ENCODE measurements at places on chromosomes 2 and 18. TPM values are rescaled to one million over a fixed set of nuclear protein-coding genes. Genes with fewer than 3 reads are reported as not detected.

Gene PCGF1
- 21.1 TPM for total RNA-seq

Gene PMAIP1
- total RNA-seq: 92.8 TPM

Gene DIPK1C
- total RNA-seq: not detected

Gene FANCL
- total RNA-seq: 19.8 TPM

Gene TIA1
- 93.8 TPM for total RNA-seq

Gene CLEC4F
- not detected for total RNA-seq

Gene DUSP2
- total RNA-seq: 311 TPM

Gene ANKRD30BL
- not detected for total RNA-seq

Gene HK2
- total RNA-seq: 121 TPM

Gene MAB21L4
- total RNA-seq: not detected

Gene IL18RAP
- 6.0 TPM for total RNA-seq

Gene ENOSF1
- 114 TPM for total RNA-seq

Gene M1AP
- total RNA-seq: not detected

Gene GREB1L
- total RNA-seq: not detected

Gene CD28
- total RNA-seq: 97.3 TPM

Gene TTR
- total RNA-seq: not detected

All from activated CD8-positive, alpha-beta T cell treated with anti-CD3 and anti-CD28 coated beads for 36 hours (primary cell).